NCI-H524 (cell line): ENCODE measurements at places on chromosomes 5 and 9.
A peak's percentile ranks its signal among the peaks of the same experiment; 100 is the strongest.

DNA sequence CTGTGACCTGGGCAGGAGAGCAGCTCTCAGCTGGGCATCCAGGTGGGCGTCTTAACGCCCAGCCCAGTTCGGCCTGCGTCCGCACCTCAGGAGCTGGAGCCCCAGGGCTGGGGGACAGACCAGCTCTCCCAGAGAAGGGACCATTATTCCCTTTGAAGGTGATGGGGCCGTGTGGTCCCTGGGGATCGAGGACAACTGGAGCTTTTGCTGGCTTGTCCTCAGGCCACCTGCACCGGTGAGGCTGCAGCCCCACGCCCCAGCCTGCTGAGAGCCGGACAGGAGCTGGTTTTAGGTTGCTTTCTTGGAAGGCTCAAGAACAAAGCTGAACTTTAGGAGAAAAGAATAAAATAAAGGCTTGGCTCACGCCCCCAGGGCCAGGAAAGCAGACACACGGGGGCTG lies 40.9 kb downstream of the NACC2 start:
- no peak for DNase-seq

DNA sequence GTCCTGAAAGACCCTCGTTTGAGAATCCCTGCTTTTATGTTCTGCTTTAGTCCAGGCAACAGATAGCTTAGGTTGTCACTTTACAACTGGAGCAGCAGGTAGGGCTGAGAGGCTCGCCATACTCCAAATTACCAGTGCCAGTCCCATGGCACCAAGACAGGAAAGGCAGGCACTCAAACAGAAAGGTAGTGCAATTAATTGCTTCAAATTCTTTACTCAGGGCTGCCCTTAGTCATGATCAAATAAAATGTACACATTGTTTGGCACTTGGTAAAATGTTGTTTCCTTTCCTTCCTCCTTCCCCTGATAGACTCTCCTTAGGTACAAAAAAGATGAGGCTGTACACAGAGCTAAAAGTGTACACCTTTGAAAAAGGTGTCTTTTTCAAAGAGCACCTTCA lies 115.8 kb upstream of the CCDC152 start:
- no peak for DNase-seq

DNA sequence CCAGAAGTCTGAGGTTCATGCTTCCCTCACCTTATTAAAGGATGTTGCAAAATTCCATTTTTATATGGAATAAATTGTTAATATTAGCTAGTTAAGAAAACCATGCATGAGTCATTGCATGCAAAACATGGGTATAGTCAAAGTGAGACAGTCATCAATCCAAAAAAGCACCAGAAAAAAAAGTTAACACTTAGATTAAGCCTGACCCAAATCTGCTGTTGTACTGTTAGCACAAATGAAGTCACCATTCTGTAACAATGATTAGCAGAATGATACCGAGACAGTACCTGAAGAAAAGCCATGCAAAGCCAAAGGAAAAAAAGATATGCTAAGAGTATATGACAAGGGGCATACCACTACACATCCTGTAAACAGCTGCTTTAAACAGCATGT lies 49.5 kb downstream of the PKD2L2 start:
- no peak for DNase-seq

DNA sequence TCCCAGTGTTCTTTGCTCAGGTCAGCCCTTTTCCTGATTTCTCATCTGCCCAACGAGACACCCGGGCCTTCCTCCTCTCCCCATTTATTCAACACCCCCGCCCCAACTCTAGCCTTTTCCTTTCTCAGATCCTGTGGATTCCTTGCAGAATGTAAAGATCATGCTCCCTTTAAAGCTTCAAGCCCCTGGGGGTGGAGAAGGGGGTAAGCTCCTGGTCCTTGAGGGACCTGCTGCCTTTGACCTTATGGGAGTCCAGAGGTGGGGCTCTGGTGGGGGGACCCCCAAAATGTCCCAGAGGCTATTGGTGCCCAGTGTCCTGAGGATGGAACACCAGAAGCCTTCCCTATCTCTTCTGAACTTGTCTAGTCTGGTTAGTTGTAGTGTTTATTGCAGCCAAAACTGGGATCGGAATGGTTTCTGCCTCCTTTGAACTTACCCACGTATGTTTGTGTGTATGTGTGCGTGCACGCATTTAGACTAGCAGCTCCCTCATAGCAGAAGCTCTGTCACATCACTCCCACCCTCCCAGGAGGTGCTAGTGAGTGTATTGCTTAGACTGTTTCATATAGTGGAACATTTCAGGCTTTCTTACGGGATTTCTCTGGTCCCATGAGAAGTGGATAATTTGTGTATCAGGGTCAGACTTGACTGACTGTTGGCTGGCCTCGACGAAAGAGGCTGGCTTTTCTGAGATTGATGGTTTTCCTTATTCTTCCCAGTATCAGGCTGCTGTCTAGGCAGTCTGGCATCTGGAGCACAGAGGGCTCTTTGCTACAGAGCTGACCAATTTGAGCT lies 1.1 kb downstream of the GALNT10 start:
- no peak for DNase-seq

DNA sequence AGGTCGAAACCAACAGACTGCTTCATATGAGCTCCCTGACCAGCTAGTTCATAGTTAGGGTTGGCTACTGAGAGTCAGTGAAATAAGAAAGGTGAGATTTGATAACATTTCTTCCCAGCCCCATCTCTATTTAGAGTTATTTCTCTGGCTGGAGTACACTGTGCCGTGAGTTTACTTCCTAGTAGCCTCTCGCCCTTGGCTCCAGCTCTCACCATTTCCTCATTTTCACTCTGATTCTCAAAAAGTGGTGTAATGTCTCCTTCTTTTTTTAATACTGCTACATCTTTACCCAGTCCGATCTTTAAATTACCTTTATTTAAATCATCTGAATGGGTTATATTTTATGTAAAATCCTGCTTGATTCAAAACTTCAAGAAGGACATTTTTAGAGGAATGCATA lies 100.4 kb upstream of the FAM174A start:
- DNase-seq: no peak

- DNase-seq: peak; percentile 64
Observed at GRCh38 chr9:76691517-76692313, 72.5 kb upstream of the PCA3 start.

- DNase-seq: peak; percentile 21
Observed at GRCh38 chr5:33827885-33828284, 63.9 kb downstream of the ADAMTS12 start.

GRCh38 chr9:103037508-103038477 lies 42.7 kb downstream of the CYLC2 start:
- no peak for DNase-seq

- peak; percentile 11 for DNase-seq
Observed at GRCh38 chr9:34809504-34810186, 99.7 kb upstream of the CCL21 start.

GRCh38 chr5:57085306-57086081 lies 88.4 kb upstream of the GPBP1 start:
- DNase-seq: no peak

DNA sequence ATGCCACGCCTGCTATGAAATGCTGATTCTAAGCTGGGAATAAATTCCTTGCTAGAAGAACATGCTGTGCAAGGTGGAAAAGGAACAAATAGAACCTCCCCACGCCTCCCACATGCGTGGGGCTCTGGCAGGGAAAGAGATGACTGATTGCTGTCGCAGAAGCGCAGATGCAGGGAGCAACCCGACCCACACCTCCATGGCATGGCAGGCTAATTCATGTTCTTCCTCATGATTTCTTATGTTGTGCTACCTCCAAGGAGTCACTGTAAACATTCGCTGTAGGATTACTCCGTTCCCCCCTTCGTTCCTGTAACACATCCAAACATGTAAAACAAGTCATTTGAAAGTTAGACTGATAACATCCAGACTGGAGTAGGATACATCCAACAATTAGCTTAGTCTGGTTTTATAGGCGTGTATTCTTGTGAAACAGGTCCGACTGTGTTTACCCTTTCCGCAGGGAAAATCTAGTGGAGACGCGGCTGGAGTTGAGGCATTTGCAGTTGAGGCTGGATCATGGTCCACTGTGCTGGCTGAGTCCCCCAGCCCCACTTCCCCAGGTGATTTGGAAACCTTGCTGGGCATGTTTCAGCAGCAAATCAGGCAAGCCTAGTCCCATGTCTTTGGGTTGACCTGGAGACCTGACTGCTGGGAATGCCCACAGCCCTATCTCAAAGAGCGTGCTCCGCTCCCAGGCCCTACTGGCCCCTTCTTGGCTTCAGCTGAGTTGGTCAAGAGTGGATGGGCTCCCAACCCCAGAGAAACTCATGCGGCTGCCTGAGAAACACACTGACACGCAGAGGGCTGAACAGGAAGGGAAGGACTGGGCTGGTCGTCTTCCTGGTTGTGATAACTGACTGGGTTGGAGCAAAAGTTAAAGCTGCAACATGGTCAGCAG lies 24.8 kb upstream of the ANKRD33B start:
- DNase-seq: no peak

- DNase-seq: peak; percentile 44
Observed at GRCh38 chr9:38622288-38622674, 1.9 kb upstream of the ANKRD18A start.

- peak; percentile 64 for DNase-seq
Observed at GRCh38 chr5:151947931-151948608, 23.4 kb upstream of the GLRA1 start.

GRCh38 chr5:131942016-131942415 lies 3.4 kb downstream of the MEIKIN start:
- no peak for DNase-seq

DNA sequence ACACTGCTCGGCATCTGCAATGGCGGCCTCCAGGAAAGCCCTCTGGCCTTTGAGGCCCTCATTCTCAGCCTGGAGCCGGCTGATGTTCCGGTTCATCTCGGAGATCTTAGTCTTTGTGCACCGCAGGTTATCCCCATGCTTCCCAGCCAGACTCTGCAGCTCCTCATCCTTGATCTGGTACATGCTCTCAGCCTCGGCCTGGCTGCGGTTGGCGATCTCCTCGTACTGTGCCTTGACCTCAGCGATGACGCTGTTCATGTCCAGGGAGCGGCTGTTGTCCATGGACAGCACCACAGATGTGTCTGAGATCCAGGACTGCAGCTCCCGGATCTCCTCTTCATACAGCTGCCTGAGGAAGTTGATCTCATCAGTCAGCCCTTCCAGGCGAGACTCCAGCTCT lies 21.9 kb downstream of the CEP120 start:
- DNase-seq: no peak

GRCh38 chr5:145903867-145904266 lies 31.1 kb upstream of the GRXCR2 start:
- no peak for DNase-seq

DNA sequence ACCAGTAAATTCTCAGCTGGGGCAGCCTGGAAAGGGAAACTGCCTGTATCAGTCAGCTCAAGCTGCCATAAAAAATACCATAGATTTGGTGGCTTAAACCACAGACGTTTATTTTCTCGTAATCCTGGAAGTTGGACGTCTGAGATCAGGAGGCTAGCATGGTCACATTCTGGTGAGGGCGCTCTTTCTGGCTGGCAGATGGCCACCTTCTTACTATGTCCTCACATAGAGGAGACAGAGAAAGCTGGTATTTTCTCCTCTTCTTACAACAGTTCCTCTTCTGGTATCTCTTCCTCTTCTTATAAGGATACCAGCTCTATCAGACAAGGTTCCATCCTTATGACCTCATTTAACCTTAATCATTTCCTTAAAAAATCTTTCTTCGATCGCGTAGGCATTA lies 50.5 kb upstream of the RFX3 start:
- DNase-seq: no peak

GRCh38 chr5:127564002-127564769 lies 46.7 kb downstream of the PRRC1 start:
- DNase-seq: peak; percentile 80

GRCh38 chr5:179955630-179956029 lies 47.9 kb upstream of the TBC1D9B start:
- DNase-seq: no peak

GRCh38 chr5:113110117-113110516 lies 133.5 kb downstream of the DCP2 start:
- no peak for DNase-seq

DNA sequence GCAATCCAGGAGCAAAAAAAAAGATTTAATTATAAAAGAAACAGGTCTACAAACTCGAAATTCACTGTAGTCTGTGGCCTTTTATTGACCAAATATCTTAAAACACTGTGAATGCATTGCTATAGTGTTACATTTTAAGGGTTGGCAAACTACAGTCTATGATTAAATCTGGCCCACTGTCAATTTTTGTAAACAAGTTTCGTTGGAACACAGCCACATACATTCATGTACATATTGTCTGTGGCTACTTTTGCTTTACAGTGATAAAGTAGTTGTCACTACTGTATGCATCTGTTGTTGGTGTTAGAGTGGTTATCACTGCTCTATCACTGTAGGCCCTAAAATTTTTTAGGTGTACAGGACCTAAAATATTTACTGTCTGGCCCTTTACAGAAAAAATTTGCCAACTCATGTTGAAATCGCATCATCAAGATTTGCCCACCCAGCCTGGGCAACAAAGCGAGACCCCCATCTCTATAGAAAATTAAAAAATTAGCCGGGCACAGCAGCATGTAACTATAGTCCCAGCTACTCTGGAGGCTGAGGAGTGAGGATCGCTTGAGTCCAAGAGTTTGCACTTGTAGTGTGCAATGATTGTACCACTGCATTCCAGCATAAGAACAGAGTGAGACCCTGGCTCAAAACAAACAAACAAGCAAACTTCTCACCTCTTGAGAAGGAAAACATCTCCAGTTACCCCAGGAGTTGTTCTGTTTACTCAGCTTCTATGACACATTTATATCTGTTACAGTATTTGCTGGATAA lies 89.0 kb downstream of the ERBIN start:
- no peak for DNase-seq

DNA sequence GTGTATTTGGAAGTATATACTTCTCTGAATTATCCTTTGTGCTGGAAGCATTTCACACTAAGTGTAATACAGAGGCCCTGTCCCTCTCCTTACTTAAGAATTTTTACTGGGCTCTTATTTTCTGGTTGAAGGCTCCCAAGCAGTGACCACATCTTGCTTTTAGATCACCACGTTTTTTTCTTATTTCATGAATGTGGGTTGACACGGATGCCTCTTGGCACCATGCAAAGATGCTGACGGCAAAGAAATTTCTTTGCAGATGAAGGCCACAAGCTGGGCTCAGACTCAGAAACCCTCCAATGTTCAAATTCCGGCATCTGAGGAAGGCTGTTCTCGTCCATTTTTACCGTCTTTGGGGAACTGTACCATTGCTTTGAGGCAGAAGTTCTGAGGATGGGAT lies 168.5 kb downstream of the HMHB1 start:
- no peak for DNase-seq

GRCh38 chr5:170235876-170236864 lies 3.4 kb downstream of the C5orf58 start:
- no peak for DNase-seq
